ENCODE measurements at places on chromosomes 6 and 20.
A peak's percentile ranks its signal among the peaks of the same experiment; 100 is the strongest.

GRCh38 chr20:44471481-44471882 is 4.2 kb upstream of the TTPAL start:
- no peak for DNase-seq

GRCh38 chr6:3214898-3215297 is 12.6 kb downstream of the TUBB2B start:
- no peak for DNase-seq

GRCh38 chr6:147283460-147283859 is 79.2 kb downstream of the STXBP5 start:
- no peak for DNase-seq

DNA sequence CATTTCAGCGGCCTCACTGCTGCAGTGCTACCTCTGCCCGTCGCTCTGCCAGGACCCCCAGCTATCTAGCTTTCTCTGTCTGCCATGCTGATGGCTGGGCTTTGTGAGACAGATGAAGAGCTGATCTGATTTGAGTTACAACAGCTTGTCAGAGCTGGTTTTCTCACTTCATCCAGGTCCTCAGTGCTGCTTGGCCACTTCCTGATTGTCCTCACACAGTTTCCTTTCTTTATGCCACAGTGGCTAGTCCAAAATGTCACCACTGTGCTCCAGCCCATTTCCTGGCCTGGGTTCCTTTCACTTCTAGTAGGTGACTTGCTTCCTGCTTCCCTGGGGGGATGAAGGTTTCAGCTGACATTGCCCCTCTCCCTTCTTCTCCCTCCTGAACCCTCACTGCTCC is 35.4 kb downstream of the FNDC1 start:
- no peak for DNase-seq

DNA sequence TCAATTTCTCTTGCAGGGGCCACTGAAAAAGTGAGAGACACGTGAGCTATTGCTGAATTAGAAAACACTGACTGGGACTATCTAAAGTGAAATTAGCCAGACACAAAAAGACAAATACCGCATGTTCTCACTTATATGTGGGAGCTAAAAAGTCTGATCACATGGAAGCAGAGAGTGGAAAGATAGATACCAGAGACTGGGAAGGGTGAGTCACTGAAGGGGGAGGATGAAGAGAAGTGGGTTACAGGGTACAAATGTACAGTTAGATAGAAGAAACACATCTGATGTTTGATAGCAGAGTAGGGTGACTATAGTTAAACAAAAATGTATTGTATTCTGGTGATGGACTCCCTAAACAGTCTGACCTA is 13.4 kb downstream of the CST3 start:
- DNase-seq, result no peak

DNA sequence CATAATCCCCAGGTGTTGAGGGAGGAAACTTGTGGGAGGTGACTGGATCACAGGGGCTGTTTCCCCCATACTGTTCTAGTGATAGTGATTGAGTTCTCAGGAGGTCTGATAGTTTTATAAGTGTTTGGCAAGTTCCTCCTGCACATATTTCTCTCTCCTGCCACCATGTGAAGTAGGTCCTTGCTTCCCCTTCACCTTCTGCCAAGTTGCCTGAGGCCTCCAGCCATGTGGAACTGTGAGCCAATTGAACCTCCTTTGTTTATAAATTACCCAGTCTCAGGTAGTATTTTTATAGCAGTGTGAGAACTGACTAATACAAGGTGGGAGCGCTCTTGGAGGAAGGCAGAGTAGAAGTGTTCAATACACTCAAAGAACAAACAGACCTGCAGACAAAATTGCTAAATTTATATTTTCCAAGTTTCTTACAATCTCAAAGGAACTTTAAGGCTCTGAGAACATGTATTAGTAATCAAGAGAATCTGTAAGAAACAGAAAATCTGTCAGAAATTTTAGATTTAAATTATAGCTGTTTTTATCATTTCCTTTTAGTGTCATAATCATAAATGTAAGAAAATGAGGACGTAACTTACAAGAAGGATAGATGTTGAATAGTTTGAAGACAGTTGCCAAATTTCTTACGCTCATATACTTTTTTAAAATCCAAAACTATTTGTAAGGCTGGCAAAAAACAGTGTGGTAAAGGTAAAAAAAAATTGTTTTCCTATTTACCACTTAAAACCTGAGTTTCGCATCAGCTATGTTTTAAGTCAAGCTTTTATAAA is 77.7 kb downstream of the ASCC3 start:
- no peak for DNase-seq

- no peak for DNase-seq
Observed at GRCh38 chr6:169967687-169968086, 216.3 kb downstream of the ERMARD start.

- no peak for DNase-seq
Observed at GRCh38 chr6:95658886-95659285, 81.6 kb downstream of the MANEA start.

DNA sequence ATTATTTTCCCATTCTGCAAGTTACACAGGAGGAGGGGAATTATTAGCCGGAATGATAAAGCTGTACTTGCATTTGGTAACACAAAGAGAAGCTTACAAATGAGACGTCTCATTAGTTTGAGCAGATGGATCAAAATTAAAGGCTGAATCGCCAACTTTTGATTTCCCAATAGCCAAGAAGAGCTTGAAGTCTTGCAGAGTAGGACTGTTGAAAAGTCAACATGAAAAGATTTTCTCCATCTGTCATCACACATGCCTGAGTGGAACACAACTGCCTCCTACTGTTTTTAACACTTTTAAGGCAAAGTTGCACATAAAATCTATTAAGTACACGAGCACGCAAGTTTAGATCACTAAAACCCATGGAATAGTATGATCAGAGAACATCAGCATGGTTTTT is 176.2 kb downstream of the ASCC3 start:
- DNase-seq, result no peak

GRCh38 chr6:118905851-118906250 is 11.9 kb downstream of the ASF1A start:
- DNase-seq, result no peak

DNA sequence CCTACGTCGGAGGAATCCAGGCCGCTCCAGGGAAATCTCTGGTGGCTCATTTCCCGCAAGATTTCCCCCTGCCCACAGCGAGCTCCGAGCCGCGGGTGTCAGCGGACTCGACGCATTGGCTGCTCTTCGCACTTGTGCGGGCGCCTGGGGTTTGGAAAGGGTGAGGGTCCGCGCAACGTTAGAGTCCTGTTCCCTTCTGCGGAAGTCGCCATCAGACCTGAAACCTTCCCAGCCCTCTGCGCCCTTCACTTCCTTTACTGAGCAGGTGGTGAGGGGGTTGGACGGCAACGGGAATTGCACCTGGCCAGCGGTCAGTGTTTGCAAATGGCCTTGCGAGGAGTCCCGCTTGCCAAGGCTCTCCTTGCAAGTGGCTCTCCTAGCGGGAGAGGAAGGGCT is 8.4 kb downstream of the PAX1 start:
- DNase-seq, result no peak

DNA sequence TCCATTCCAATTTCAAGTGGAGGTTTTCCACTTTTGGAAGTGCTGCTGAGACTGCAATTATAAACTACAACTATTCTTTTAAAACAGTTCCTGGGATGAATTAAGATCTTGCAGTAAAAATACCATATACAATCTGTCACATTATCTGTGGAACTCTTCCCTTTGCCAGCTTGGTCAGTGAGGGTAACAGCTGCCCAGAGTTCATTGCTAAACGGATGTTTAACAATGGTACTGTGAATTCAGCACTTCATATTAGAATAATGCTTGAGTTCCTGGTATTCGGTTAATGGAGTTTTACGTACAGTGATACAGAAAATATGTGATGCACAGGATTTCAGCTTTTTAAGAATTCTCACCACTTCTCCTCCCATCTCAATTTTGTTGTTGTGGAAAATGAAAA is 51.5 kb downstream of the KCNS1 start:
- DNase-seq, result no peak

- no peak for DNase-seq
Observed at GRCh38 chr20:51411870-51412269, 130.6 kb downstream of the NFATC2 start.

DNA sequence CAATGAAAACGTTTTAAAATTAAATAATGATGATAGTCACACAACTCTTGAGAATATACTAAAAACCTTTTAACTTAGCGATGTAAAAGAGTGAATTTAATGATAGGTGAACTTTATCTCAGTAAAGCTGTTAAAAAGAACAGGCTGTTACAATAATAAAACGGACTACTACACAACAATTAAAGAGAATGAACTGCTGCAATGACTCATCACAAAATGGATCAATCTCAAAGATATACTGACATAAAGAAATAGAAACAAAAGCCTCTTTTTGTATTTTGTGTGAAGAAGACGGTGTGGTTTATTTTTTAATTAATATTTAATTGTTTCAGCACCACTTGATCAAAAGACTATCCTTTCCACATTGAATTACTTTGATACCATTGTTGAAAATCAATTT is 352.4 kb upstream of the GJE1 start:
- no peak for DNase-seq

GRCh38 chr6:12474167-12475140 is 184.3 kb downstream of the EDN1 start:
- DNase-seq, result no peak

DNA sequence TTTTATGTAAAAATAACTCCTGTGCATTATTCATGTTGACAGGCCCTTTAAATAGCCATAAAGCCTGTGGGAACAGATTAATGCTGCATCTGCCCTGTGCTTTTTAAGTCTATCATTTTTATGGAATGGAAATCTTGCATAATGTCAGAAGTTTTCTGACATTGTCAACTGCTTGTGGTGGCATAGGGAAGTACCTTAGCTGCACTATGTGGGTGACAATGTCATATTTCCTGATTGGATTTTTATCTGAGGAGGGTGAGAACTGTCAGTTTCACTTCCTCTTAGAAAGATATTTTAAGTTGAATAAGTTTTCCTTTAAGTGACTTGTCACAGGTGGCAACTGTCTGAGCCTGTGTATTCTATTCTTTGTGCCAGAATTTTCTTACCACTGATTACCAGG is 267.9 kb downstream of the PLCB1 start:
- DNase-seq, result no peak

GRCh38 chr6:129994410-129994809 is 24.0 kb upstream of the L3MBTL3 start:
- no peak for DNase-seq

- no peak for DNase-seq
Observed at GRCh38 chr20:53243152-53243551, 271.0 kb downstream of the TSHZ2 start.

GRCh38 chr20:47872341-47872740 is 87.1 kb upstream of the SULF2 start:
- DNase-seq, result no peak

- no peak for DNase-seq
Observed at GRCh38 chr20:36856691-36857635, 19.0 kb upstream of the TLDC2 start.

- DNase-seq, result peak; percentile 5
Observed at GRCh38 chr6:111427341-111428116, 55.5 kb downstream of the REV3L start.

- DNase-seq, result no peak
Observed at GRCh38 chr20:39849664-39850063, 839.4 kb downstream of the MAFB start.

DNA sequence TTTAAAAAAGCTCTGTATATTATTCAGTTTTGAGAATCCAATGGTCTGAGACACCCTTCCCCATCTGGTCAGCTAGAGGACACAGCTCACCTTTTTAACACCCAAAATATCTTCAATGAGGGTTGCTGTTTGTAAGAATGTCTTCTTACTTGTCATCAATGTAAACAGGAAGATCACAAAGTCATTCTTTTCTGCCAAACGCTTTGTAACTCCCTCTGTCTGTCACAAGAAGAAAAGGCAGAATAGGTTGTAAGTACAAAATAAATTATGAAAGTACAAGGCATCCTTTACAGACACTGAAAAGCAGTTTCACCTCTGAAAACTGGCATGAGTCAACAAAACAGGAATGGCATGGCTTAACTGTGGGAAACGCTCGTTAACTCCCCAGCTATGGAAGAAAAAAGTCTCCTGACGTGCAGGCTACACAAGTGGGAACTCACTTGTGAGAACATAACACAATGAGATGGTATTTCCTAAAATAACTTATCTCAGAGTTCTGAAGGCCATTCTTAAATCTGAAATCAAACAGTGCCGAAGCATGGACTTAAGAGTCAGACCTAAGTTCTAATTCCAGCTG is 42.7 kb downstream of the TRPC4AP start:
- no peak for DNase-seq

DNA sequence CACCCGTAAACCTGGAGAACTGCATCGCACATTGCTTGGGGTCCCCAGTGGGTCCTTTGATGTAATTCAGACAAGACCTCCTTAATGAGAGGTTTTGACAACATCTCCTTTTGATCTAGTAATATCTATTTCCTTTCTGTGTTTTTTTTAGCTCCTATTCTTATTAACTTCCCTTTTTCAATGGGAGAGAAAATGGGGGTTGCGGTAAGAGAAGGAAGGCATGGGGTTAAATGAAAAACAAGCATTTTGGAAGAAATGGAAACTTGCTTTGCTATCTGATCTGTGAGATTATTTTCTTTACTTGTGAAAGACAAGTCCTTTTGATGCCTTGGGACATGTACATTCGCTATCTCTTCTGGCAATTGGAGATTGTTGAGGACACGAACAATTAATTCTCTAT is 418.6 kb upstream of the MAN1A1 start:
- no peak for DNase-seq

DNA sequence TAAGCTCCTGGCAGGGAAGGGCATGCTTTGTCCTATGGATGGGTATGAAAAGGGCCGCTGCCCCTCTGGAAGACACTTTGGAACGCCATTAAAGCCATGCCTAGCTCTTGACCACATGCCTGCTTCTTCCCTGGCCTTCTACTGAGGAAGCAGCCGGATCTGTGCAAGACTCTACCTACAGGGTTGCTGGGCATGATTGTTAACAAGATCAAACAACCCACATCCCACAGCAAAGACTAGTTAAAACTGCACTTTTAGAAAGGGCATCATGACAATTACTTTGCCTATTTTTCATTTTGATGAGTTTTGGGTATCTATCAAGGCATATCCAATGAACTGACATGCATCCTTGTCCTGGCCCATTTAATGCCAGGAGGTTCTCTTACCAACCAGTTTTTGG is 25.5 kb downstream of the NSFL1C start:
- DNase-seq, result no peak

GRCh38 chr6:145844933-145845540 is 30.4 kb upstream of the FBXO30 start:
- DNase-seq, result no peak

- no peak for DNase-seq
Observed at GRCh38 chr6:122568350-122568749, 41.9 kb upstream of the PKIB start.

GRCh38 chr6:42471142-42471541 is 19.4 kb upstream of the TRERF1 start:
- no peak for DNase-seq

DNA sequence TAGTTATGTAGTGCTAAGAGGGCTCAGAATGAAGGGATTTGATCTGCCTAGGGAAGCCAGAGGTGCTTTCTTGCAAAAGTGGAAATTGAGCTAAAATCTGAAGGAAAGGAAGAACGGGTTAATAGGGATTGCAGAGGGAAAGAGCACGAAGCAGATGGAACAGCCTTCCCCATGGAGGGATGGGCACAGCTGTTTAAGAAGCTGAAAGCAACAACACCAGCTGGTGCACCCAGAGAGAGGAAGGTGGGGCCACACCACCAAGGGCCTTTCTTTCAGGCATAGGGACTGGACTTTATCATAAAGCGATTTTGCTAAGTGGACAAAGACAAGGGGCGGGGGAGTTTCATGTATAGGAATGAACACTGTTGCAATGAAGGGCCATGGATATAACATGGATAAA is 65.8 kb upstream of the SNRPB2 start:
- no peak for DNase-seq
